ENCODE measurements at places on chromosomes 7 and 10. TPM values are rescaled to one million over a fixed set of nuclear protein-coding genes. Genes with fewer than 3 reads are reported as not detected.

DNA sequence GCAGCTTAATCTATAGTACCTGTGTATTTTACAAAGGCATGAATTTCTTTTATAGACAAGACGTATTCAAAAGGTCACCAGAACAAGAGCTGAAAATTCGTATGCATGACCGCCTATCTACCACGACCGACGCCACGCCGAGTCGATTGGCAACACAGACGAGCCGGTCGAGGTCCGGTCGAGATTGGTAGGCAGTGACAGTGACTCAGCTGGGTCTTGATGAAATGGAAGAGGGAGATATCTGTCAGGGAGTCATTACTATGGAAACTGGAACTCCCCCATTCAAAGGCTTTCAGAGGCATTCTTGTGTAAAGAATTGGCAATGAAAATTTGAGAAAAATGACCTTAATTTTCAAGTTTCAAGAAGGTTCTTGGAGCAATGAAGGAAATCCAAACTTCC lies 2.1 kb downstream of the ATP5MK start:
- no peak for DNase-seq

- DNase-seq = no peak
These were observed 137.3 kb downstream of the PTPN20 start for GRCh38 chr10:47048526-47048905.

GRCh38 chr10:17662193-17663138 lies 18.5 kb downstream of the STAM start:
- no peak for DNase-seq

DNA sequence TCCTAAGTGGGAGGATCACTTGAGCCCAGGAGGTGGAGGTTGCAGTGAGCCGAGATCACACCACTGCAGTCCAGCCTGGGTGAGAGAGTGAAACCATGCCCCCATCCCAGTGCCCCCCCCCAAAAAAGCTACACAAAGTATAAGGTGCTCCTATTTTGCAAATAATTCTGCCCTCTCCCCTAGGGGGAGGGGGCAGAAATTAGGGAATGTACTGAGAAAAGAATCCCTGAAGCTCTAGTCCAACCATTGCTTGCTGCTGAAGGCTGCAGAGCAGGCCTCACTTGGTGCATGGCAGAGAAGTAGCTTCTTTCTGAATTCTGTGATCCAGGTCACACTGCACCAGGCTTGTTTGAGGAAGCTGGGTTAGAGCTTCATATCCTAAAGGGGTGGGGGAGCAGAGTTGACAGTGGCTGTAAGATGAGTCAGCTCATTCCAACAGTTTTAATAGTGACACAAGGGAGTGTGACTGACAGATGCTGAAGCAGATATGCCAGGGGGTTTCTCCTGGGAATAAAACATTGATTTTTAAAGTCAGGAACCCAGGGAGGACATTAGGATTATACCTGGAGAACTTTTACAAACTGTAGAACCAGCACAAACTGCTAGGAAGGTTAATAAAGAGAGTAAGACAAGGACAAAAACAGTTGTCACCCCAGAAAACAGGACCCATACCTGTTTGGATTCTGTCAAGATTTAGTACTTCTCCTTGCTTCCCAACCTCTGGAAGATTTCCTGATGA lies 32.8 kb upstream of the STRIP2 start:
- no peak for DNase-seq

- DNase-seq = no peak
These were observed 516.7 kb upstream of the CELF2 start for GRCh38 chr10:10500937-10501336.

- no peak for DNase-seq
These were observed 27.3 kb upstream of the CYP3A5 start for GRCh38 chr7:99707096-99707495.

DNA sequence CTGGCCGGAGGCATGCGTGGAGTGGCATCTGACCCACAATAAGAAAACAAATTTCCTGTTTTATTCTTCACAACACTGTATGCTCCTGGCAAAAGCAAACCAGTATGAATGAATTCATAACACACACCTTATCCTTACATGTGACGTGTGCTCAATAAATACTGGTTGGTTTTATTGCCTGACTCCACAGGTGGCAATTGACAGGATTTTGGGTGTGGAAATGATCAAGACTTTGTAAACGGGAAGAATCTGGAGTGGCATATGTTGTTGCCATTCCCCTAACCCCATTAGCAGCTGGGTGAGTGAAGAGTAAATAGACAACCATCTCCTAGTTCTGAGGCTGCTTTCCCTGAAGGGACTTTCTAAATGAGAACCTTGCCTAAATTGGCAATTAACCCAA lies 215.5 kb upstream of the AOAH start:
- no peak for DNase-seq

GRCh38 chr7:4638781-4639575 lies 43.1 kb upstream of the FOXK1 start:
- DNase-seq = no peak

DNA sequence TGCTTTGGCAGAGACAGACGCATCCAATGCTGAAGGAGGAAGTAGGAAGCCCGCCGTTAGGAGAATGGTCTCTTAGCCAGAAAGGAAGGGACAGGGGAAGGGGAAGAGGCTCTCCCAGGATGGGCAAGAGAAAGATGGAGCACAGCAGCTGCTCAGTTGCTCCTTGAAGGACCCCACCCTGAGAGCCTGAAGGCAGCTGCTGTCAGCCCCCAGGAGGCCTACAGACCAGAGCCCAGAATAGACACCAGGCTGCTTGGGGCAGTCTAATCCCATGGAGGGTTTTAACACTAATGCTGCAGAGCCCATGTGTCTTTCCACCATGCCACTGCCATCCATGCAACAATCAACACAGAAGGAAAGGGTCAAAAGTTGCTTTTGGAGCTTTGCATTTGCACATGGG lies 3.5 kb upstream of the C7orf33 start:
- DNase-seq = no peak

GRCh38 chr10:78292250-78292981 lies 258.8 kb downstream of the RPS24 start:
- no peak for DNase-seq

DNA sequence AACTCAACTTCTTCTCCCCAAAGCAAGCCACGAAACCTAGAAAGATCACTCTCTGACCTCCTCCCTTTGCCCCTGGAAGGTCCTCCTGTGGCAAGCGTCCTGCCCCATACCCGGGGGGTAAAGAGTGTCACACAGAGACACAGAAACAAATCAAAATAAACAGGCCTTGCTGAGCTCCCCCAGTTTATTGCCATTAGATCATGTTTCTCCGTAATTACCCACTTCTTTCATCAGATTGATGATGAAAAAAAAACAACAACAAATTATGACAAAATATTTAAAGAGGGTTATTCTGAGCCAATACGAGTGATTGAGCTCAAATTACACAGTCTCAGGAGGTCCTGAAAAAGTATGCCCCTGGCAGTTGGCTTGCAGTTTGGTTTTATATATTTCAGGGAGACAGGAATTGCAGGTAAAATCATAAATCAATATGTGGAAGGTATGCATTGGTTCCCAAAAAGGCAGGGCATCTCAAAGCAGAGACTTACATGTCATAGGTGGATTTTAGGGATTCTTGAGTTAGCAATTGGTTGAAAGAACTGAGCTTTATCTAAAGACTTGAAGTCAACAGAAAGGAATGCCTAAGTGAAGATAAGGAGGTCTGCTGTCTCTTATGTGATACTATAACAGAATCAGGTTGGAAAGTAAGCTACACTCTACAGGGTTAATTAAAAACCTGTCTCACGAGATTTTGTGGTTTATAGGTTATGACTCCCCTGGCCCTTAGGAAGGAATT lies 86.2 kb downstream of the APBB1IP start:
- no peak for DNase-seq

DNA sequence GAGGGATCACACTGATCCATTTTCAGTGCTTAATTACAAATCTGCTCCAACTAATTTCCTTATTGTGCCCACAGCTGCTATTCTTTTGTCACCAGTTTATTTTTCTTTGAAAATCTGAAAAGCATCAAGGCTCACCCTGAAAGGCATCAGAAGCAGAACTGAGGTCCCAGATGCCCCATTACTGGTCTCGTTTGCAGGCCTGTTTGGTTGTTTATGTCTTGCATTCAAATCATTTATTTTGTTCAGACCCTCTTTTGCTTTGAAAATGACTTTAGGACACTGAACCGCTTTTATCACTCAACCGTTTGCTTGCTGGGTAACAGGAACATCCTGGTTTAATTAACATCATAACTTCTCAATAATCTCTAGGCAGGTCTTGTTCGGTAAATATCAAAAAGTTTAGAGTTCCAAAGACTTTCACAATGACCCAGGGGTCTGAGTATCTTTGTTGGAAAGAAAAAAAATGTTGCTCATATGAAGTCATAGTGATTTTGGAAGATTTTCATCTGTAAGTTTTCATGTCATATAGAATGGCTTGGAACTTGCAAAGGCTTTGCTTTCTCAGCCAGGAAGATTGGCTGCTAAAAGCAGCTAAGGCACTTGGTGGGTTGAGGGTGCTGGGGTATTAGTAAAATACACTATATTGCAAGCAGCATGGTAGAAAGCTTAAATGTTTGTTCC lies 398.3 kb upstream of the NPVF start:
- DNase-seq = no peak

GRCh38 chr10:128576943-128577670 lies 450.9 kb upstream of the MKI67 start:
- peak; percentile 66 for DNase-seq

DNA sequence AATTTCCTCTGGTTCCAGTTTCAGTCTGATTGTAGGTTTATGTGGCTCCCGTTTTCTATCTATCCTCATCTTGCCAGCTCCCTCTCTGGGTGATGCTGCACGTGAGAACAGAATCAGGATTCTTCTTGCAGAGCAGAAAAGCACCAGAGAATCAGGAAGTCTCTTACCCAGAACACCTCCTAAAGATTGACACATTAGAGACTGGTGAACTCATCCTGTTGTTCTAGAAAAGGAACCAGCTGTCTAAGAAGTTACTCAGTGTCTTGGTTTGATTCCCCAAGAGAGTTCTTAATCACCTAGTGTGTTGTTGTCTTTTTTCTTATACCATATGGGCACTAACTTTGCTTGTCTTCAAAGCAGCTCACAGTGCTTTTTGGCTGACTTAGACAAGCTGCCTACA lies 152.4 kb downstream of the DGKI start:
- DNase-seq = no peak

DNA sequence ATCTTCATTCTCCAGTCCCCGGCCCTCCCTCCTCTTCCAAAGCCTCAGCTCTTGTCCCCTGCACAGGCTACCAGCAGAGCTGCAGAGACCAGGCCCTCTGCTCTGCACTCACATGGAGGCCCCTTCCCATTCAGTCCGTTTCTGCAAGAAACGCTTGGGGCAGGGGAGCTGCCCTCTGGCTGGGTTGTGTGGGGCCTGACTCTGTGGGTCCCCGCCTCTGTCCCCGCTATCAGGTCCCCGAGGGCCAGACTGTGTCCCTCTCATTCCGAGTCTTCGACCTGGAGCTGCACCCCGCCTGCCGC lies 1.5 kb downstream of the PCOLCE start:
- DNase-seq = no peak

CFAP69 gene
- polyA plus RNA-seq = 1.9 TPM

AGAP3 gene
- 89.6 TPM for polyA plus RNA-seq

PRRT4 gene
- polyA plus RNA-seq = 32.9 TPM

HNRNPF gene
- polyA plus RNA-seq = 109 TPM

PIP4K2A gene
- polyA plus RNA-seq = 19.9 TPM

FGFR2 gene
- polyA plus RNA-seq = 3.6 TPM

CPN1 gene
- not detected for polyA plus RNA-seq

GPR15LG gene
- not detected for polyA plus RNA-seq

PTPRZ1 gene
- polyA plus RNA-seq = 2.6 TPM
